ENCODE measurements at places on chromosomes 13 and 19.
A peak's percentile ranks its signal among the peaks of the same experiment; 100 is the strongest.

DNA sequence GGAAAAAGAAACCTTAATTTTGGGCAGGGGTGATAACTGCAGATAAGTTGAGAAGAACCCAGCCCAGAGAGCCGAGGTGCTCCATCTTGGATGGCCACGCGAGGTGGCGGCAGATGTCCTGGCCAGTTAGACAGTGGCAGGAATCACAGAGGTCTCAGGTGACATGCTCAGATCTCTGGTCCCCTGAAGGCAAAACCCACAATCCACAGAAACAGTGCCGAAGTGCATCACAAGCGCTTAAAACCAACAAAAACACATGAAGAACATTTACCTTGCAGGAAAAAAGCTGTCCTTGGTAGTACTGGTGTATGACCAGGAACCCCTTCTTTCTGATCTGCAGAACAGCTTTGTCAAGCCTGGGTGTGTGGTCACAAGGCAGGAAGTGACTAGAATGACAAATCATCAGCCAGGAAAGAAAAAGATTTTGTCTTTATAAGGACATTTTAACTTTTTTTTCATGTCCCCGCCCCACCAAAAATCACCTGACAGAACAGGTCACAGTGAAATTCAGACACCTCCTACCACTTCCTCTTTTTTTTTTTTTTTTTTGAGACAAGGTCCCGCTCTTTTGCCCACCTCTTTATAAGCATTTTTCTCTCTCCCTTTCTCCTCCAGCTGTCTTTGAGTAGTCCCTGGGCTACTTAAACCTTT lies at the start of gene LCP1:
Gene LCP1, minus strand, starts transcription at position 338 of the 651 bp plus-strand sequence. CDS start 22,515 bp downstream, outside the sequence.
- peak; percentile 78 for DNase-seq

- no peak for DNase-seq
Measured at GRCh38 chr19:19654441-19654840, 9.0 kb downstream of the ATP13A1 start.

- DNase-seq = no peak
Measured at GRCh38 chr13:21043898-21044297, 17.5 kb downstream of the LATS2 start.

DNA sequence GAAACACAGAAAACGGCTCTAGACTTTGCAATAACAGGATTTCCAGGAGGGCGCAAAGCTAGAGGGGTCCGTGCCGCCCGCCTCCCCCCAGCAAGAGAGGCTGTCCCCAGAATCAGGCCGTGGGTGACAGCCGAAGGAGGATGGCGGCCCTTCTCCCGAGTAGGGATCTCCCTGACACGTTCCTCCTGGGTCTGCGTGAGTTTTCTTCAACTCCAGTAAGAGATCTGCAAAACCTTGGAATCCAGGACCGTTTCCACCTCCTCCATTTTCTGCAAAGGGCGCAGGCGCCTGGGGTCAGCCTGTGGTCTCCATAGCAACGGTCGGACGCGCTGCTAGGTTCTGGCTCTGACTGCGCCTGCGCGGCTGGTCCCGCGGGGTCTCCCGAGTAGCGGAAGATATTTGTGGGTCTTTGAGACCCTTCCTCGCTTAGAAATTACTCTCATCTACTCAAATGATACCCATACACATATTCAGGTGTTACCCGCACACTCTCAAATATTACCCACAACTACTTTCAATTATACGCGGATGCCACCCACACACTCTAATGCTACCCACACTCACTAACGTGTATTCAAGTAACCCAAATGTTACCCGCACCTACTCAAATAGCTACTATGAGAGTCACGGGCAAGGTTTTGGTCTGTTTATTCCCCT lies 2.1 kb downstream of the PNMA8C start:
- no peak for DNase-seq

DNA sequence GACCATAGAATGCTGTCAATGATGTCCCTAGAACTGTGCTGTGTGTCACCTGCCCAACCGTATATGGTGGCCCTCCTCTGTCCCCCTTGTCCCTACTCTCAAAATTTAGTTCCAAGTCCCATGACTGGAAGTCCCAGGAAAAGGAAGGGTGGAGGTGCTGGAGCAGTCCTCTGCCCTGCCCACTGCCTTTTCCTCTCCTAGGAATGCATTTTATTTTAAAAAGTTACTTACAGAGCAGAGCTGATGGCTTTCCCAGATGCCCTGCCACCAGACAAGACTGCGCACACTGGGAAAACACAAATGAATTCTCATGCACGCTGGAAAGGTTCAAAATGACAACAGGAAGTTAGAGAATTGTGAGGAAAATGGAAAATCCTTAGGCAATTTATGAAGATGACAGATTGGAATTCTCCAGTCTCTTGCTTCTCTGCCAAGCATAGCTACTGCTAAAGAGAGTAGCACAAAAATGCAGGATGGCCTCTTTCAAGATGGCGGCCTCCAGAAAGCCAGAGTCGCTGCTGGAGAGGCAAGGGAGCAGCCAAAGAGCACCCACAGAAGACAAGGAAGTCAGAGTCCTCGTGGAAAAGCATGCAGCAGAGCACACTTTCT lies 117.1 kb upstream of the TSC22D1 start:
- DNase-seq = no peak

GRCh38 chr13:101013245-101013644 lies 338.6 kb upstream of the TMTC4 start:
- no peak for DNase-seq

DNA sequence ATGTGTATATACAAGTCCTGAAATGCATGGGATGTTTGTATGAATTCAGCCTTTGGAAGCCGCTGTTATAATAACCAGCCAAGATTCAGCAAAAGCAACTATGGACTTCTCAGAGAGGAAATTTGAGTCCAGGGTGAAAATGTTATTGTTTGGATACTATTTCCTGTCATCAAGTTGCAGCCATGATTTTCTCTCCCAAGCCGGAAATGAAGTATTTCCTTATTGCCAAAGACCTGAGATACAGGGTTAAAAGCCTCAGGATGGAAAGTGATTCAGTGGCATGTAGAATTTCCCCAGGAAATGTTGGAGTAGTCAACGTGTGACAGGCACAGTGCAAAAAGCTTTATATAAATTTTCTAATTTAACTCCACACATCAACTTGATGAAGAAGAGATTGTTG lies 133.9 kb downstream of the IRS2 start:
- no peak for DNase-seq

DNA sequence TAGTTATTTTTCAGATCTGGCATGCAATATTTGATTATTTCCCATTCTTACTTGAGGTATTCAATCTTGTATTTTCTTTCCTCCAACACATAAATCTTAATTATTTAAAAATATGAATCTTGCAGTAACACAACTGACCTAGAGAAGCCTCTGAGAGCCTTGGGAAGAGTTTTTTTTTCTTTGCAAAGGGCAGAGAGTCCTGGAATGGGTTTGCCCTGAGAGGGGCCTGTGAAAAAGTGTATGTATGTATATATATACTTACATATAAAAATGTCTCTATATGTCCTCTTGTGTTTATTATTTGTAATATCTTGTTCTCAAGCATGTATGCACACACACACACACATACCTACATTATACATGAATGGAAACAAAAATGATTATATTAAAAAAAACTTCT lies 801.2 kb upstream of the SLITRK1 start:
- DNase-seq = no peak

GRCh38 chr13:94061301-94061700 lies 418.2 kb downstream of the DCT start:
- no peak for DNase-seq

DNA sequence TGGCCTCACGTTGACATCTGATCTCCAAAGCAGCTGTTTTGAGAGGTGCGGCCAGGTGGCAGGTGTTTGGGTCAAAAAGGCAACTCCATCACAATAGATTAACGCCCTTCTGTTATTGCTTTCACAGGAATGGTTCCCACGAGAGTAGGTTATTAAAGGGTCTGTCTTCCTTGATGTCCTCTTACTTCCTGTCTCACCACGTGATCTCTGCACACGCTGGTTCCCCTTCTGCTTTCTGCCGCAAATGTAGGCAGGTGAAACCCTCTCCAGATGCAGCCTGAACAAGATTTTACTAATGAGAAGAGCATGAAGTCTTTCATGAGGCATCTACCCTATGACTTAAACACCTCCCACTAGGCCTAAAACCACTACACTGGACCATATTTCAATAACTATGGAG lies 22.8 kb upstream of the ZNF564 start:
- DNase-seq = no peak

DNA sequence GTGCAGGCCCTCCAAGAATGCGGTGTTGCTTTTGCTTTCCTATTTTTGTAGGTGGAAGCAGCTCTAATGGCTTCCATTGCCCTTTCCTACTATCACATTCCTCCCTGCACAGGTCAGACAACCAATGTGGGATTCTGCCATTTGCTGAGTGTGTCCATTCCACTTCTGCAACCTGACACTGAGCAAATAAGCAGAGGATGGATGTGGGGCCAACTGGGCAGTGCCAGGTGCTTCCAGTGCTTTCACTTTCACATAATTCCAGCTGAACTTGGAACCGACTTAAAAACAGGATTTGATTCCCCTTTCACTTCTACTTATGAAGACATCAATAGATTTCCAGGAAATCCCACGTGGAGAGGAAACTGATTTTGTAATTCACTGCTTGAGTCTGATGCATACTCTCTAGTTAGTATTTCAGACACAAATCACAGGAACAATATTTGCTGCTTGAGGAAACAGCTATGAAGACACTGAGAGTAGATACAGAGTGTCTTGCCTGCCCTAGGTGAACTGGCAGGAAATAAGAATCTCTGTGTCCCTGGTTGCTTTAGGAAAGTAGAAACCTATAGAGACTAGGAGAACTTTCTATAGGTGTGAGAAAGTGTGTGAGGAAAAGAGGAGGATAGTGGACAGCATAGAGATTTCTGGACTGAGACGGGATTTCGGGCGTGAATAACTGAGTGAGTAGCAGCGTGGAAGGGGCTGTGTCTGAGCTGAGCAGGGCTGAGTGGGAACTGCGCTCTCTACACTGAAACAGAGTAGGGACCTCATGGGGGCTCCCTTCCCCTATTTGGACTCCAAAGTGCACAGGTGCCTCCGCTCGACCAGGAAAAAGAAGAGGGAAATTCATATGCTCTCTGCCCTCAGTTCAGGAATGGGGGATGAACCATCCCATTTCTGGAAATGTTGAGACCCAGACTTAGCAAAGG lies 22.5 kb downstream of the LGALS16 start:
- DNase-seq = no peak

Measured in activated CD4-positive, alpha-beta T cell treated with anti-CD3 and anti-CD28 coated beads, Interleukin-2, amount 50 U/mL, for 24 hours (primary cell).